ENCODE measurements at places on chromosomes 13 and 19. TPM values are rescaled to one million over a fixed set of nuclear protein-coding genes. Genes with fewer than 3 reads are reported as not detected.
A peak's percentile ranks its signal among the peaks of the same experiment; 100 is the strongest.

DNA sequence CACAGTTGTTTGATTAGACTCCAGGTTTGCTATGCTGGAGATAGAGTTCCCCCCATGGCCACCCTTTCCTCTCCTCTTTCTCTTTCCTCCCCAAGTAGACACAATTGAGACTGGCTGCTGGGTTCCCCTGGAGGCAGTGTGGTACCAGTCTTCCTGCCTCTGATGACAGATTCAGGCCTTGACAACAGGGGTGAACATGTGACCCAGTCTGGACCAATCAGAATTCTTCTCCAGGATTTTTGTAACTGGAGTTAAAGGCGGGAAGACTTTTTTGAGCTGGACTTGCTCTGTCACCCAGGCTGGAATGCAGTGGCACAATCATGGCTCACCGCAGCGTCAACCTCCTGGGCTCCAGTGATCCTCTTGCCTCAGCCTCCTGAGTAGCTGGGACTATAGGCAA is 48.7 kb downstream of the CCNE1 start:
- DNase-seq, result no peak

CRTC1 gene
- total RNA-seq, result 7.5 TPM

DNA sequence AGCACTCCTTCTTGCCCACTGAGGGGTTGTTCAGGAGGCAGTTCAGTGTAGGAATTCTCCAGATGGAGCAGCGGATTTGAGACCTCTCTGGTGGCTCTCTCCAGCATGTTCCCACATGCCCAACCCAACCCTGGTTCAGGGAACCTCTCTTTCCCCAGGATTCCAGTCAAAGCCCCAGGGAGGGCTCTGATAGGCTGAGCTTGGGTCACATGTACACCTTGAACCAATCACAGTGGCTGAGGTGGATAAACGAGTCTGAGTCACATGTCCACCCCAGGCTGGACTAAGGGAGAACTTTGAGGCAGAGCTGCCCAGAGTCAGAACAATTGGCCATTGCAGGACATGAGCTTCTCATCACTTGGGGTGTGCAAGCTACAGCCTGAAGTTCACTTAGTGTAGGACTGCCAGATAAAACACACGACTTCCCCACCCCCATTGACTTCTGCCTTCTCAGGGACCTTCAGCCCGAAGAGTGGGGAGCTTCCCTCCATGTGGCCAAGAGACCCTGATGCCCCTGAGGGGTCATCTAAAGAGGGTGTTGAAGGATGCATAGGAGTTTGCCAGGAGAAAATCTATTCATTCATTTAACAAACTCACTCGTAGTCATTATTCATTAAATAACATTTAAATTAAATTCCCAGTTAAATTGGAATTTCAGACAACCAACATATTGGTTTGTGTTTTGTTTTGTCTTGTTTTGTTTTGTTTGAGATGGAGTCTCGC is 4.0 kb upstream of the MAST3 start:
- no peak for DNase-seq

DNA sequence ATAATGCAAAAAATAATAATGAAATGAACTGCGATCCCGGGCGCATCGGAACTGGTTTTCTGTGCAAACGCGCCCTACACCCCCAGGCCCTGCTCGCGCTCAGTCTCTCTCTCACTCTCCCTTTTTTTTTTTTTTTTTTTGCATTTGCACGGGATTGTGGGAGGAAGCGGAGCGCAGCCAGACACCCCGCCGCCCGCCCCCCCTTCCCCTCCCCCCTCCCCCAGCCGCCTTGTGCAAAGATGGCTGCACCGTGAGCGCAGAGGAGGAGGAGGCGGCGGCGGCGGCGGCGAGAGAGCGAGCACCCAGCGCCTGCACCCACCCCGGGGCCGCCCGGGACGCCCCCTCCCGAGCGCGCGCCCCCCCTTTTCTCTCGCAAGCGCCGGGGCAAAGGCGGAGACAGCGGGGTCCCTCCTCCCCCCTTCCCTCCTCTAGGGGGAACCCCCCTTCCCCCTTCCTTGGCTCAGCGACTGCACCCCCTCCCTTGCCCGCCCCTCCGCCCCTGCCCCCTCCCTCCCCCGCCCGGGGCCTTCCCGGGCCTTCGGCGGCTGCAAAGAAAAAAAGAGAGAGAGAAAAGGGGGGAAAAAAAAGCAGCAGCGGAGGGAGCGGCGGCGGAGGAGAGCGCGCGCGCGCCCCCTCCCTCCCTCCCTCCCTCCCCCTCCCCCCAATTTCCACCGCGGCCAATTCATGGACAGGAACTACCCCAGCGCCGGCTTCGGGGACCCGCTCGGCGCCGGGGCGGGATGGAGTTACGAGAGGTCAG is at the start of gene PRR12:
TSS of gene PRR12 (plus strand) at position 212 of the 760 bp plus-strand sequence. CDS start at position 685, 473 bp downstream.
- peak; percentile 92 for DNase-seq

- DNase-seq, result no peak
Observed at GRCh38 chr13:74682746-74683145, 548.5 kb upstream of the KLF12 start.

MYPOP gene
- total RNA-seq, result 3.4 TPM

CLDN10 gene
- not detected for total RNA-seq

DNA sequence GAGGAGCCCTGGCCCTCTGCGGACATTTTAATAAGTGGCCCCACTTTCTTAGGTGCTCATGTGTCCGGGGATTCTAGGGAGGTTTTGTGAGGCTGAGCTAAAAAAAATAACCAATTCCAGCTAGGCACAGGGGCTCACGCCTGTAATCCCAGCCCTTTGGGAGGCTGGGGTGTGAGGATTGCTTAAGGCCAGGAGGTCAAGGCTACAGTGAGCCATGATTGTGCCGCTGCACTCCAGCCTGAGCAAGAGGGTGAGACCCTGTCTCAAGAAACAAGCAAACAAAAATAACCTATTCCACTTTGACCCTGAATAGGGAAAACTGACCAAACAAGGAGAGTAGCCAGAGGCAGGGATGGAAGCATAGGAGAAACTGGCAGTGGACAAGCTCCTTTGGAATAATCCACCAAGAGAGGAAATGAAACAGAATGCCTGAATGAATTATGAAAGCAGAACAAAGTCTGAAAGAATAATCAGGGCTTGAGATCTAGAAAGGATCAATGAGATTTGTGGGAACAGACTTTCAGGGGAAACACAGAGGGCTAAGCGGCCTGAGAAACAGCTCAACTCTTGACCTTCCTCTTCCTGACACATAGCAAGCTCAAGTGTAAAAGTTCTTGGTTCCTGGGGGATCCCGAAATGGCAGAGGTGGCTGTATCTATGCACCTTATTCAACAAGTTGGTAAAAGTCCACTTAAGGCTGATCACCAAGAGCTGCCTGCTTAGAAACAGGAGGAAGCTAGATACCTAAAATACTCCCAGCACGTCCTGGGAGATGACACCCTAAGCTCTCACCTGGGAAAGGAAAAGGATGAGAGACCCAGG is 30.1 kb upstream of the FFAR2 start:
- DNase-seq, result no peak
